Type B pancreatic cell (in vitro differentiated cells): ENCODE measurements at places on chromosomes 5 and 9. TPM values are rescaled to one million over a fixed set of nuclear protein-coding genes. Genes with fewer than 3 reads are reported as not detected.
A peak's percentile ranks its signal among the peaks of the same experiment; 100 is the strongest.

DNA sequence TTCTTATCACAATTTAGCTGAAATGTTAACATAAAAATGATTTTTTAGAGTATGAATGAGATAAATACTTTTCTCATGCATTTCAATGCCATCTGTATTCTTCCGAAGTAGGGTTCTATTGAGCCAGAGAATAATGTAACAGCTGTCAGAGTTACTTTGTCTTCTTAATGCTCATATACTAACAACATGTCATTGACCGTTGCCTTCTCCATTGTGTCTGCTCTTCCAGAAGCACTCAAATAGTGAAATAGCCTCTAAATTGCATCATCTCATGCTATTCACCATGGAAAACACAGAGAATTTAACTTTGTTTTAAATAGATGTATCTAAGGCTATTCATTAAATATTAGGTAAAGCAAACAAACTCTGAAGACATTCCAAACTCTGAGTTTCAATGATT is 1875.9 kb upstream of the CDH9 start:
- no peak for DNase-seq

DNA sequence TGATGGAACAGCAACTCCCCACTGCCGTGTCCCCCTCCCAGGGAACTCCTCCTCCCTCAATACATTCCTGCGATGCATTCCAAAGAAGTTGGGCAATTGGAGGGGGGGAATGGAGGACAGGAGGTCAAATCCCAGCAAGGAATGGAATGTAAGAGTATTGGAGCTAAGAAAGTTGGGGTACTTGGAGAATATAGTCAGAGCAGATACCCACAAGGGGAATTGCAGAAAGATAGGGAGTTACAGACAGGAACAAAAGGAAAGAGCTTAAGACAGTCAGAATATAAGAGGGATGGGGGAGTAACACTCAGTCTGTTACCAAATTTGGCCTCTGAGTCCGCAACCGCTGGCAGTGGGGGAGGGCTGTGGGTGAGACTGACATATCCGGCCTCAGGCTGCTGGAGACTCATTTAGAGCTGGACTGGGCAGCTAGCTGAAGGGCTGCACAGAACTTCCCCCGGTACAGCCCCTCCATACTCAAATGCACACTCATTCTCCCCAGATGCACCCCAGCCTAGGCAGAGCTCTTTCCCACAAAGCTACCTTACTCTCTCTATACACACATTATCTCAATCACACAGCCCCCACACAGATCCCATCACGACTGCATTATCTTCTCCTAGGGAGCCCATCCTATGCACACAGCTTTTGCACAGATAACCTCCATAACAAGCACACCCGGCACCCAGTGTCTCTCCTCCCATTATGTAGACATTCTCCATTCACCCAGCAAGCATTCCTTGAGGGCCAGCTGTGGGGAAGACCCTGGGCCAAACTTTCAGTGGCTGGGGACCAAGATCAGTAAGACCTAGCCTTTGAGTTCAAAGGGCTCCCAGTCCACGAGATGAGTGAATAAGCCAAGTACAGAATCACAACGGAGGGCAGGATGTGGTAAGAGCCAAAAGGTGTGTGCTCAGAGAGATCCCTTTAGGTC is 3.7 kb downstream of the TLN1 start:
- DNase-seq, result no peak

- DNase-seq, result no peak
Observed at GRCh38 chr5:65066387-65067146, 297.8 kb downstream of the CWC27 start.

DNA sequence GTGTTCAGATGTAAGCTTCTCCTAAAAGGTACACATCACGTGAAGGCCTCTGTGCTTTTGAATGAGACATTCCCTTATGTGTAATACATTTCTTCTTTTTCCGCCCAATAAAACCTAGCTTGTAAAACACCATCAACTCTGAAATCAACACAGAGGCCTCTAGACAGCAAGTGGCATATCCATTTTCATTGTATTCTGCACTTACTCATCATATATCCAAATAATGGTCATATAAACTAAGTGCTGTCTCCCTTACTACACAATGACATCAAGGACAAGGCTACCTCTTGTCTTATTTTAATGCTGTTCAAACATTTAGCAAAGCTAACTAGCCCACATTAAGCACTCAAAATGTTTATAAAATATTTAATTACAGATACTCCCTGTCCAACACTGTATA is 108.5 kb downstream of the ELAVL2 start:
- DNase-seq, result no peak

GRCh38 chr9:16282216-16282615 is 588.3 kb downstream of the BNC2 start:
- no peak for DNase-seq

- DNase-seq, result no peak
Observed at GRCh38 chr5:122774519-122774860, 390 bp upstream of the SNX2 start.

- DNase-seq, result no peak
Observed at GRCh38 chr5:58335518-58335917, 124.4 kb downstream of the PLK2 start.

DNA sequence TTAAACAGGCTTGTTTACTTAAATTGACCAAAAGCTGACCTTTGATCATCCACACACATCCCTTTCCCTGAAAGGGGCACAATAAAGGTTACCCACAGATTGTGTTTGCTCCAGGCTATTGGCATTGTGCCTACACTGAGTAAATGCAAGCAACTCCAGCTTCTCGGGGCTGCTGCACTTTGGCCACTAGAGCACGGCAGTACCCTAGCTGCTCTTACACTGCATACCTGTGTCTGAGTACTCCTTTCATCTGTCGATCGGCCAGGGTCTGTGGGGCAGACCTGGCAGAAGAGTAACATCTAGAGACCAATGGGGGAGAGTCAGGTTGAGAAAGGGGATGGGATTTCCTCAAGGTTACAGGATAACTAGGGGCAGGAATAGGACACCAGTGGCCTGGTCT is 281.9 kb upstream of the NMUR2 start:
- DNase-seq, result no peak

- DNase-seq, result no peak
Observed at GRCh38 chr9:92952906-92953610, 5.7 kb downstream of the FGD3 start.

- peak; percentile 79 for DNase-seq
Observed at GRCh38 chr9:137277329-137278041, at the start of gene TOR4A. Gene TOR4A, plus strand, starts transcription at chr9:137277726. Its CDS starts 964 bp downstream, at chr9:137278690.

- no peak for DNase-seq
Observed at GRCh38 chr9:123753016-123753415, 176.9 kb downstream of the DENND1A start.

DNA sequence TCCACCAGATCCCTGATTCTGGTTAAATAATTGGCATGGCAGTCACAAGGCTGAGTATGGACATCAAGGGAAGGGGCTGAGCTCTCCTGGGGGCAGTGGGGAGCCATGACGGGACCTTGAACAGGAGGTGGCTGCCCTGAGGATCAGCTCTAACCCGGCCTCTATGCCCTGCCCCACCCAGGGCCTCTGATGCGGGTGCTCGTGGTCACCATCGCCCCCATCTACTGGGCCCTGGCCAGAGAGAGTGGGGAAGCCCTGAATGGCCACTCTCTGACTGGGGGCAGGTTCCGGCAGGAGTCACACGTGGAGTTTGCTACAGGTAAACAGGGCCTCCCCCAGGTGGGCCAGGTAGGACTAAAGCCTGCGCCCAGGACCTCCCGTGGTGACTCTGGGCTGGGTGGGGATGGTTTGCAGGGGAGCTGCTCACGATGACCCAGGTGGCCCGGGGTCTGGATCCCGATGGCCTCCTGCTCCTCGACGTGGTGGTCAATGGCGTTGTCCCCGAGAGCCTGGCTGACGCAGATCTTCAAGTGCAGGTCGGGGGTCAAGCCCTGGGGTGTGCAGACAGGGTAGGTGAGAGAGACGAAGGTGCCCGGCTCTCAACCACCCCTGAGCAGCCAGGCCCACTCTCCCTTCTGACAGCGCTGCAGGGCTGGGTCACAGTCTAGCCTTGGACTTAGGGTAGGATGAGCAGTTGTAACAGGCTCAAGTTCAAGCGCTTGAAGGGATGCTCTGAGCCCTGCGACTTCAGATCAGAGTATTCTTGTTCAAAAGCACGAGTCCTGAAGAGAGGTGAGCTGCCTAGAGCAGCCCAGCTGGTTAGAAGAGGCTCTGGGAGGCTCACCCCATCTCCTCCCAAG is 19.9 kb upstream of the ASS1 start:
- no peak for DNase-seq

DNA sequence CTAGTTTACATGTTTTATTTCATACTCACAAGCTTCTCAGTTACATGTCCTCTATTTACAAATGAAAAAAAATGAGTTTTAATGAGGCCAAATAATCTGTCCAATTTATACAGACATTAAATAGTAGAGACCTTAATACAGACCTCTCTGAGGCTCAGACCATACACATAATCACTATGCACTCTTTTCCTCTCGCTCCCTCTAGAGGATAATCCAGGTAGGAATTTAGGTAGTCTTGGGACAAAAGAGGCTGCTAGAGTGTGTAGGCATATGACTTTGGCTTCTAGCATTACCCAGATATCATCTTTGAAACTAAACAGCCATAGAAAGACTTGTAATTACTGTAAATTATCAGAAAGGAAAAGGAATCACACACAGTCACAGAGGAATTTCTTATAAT is 444.7 kb downstream of the HINT1 start:
- no peak for DNase-seq

DNA sequence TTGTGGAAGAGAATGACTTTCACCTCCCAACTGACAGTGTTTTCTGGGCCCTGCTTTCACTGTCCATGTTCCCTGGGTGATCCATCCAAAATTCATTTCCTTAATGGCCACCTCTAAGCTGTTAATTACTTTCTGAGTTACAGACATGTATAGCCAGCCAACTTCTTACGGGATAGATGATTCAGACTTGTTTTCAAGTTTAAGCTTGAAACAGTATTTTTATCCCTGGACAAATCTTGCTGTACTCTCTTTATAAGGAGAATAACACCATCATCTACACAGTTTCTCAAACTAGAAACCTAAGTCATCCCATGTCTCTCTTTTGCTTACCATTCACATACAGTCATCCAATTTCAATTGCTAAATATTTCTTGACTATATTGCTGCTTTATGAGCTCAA is 6.9 kb downstream of the FAM174A start:
- DNase-seq, result no peak

DNA sequence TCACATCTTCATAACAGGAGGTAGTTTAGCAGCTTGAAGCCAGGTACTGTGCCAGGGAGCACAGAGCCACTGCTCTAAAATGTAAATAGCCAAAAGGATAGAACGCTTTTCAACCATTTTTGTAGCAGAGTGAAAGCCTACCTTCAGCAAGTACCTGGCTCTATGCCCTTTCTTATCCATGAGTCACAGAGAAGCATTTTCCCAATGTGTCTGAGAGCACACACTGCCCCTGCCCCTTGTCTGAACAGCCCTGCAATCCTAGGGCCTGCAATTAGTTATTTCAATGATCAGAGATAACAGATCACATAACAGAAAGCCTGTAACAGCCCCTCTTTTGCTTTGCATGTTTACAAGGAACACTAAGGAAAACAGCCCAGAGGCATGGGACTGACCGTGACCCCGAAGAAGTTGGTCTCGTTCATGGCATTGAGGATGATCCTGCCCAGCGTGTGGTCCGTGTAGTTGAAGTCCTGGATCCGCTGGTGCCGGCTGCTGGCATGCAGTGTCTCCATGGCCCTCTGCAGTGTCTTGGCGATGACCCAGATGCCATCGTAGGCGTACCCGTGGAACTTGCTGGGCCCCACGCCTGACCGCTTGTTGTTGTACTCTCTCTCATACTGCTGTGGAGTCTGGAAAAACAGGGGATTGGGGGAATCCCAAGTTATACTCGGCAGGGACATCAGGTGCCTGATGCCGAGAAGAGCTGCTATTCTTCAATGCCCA is 198.3 kb upstream of the TBC1D2 start:
- no peak for DNase-seq

DNA sequence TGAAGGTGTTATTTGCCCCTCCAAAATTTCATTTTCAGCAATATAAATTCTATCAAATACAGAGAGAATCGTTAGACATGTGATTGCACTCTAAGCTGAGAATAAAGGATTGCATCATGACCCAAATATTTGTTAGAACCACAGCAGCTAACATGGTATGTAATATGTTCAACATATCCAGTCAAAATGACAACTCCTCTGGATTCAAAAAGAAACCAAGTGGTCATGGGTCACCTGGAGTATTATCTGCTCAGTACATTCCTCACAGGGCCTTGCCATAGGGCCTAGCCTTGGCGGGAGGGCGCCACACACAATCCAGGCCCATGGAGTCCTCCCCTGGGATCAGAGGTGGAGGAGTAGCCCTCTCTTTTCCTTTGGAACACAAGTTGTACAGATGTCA is 179.2 kb downstream of the HSD17B3 start:
- DNase-seq, result peak; percentile 47

Gene INSL6
- total RNA-seq, result not detected in 2 replicates

Gene EQTN
- total RNA-seq, result 1.1 TPM in 1 of 2 replicates, not detected in the other

Gene SGCD
- 4.0 and 8.8 TPM in 2 replicates for total RNA-seq

Gene CFAP77
- 1.5 TPM in 1 of 2 replicates, not detected in the other for total RNA-seq

Gene TERT
- 1.7 and 2.4 TPM in 2 replicates for total RNA-seq

Gene NEUROG1
- 3.7 TPM in 1 of 2 replicates, not detected in the other for total RNA-seq

Gene CDX1
- 5.0 and 13.4 TPM in 2 replicates for total RNA-seq

Gene C5
- total RNA-seq, result 4.9 and 10.0 TPM in 2 replicates

Gene FBXL7
- total RNA-seq, result 3.8 and 21.3 TPM in 2 replicates

Gene MARCHF11
- total RNA-seq, result 1.0 and 1.2 TPM in 2 replicates
